ENCODE measurements at places on chromosomes 12 and 14.

GRCh38 chr12:79988368-79988767, 53.5 kb upstream of the PPP1R12A start:
- no peak for DNase-seq

GRCh38 chr14:99768381-99768780, 24.8 kb upstream of the EML1 start:
- DNase-seq, result no peak

- no peak for DNase-seq
These were observed 155.1 kb downstream of the BTG1 start for GRCh38 chr12:91990525-91990924.

DNA sequence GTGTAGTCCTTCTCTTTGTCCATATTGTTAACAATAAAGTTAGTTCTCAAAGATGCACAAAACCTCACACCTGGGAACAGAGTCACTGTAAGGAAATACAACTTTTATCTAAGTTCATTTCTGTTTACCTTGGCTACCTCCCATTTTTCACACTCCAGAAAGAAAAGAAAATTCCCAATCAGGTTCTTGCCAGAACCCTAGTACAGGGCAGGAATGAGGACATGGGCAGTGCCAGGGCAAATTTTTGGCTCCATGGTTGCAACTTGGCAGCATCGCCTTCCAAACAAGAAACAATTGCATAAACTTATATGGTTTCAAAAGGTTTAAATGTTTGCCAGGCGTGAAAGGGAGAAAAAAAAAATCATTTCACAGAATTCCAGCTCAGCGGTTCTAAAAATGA, 296.3 kb upstream of the PRKD1 start:
- DNase-seq, result no peak

All from activated CD8-positive, alpha-beta memory T cell treated with anti-CD3 and anti-CD28 coated beads for 1 hour (primary cell).